ENCODE measurements at places on chromosomes 4 and X.
A peak's percentile ranks its signal among the peaks of the same experiment; 100 is the strongest.

DNA sequence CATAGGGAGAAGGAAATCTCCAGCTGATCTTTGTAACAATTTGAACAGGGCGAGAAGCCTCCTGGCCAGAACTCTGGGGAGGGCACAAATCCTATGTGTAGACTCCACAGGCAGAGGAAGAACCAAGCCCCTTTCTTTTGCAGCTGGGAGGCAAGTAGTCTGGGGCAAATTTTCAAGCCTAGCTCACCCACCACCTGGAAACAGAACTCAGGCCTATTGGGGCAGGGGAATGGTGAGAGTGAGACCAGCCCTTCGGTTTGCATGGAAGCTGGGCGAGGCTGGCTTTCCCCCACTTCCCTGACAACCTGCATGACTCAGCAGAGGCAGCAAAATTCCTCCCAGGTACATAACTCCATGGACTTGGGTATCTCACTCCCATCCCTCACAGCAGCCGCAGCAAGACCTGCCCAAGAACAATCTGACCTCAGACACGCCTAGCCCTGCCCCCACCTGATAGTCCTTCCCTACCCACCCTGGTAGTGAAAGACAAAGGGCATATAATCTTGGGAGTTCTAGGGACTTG lies 138.2 kb downstream of the EMCN start:
- DNase-seq, result no peak

DNA sequence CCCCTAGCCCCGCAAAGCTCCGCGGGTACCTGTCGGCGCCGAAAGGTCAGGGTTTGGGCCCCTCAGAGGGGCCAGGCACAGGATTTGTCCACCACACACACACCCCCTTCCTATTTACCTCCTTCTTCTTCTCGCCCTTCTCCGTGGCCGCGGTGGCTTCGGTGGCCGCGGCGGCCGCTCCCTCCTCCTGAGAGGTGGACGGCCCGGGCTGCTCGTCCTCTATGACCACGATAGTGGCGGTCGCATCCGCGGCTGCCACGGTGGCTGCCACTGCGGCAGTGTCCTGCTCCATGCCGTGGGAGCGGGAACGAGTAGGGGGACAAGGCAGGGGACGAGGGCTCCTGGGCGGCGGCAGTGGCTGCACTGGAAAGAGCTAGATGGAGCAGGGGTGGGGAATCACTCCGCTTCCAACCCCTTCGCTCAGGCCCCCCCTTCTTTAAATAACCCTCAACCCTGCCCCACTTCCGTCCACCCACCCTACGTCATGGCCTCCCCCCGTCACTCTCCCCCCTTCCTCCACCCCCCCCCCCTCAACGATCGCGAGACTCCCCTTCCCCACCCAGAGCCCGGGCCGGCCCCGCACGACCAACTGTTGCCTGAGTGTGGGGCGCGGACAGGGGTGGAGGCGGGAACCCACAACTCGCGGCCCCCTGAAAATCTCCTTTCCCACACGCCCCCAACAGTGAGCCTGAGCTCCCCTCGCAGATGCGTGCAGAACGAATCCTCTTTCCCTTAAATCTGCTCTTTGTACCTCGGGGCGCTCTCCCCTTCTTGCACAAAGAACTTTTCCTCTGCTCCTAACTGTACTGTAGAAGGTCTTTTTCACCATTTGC lies at the start of gene SMARCA1:
Gene SMARCA1 (minus strand): TSS at position 412 of the 833 bp plus-strand sequence. CDS start 120 bp downstream, at position 292.
- peak; percentile 83 for DNase-seq

DNA sequence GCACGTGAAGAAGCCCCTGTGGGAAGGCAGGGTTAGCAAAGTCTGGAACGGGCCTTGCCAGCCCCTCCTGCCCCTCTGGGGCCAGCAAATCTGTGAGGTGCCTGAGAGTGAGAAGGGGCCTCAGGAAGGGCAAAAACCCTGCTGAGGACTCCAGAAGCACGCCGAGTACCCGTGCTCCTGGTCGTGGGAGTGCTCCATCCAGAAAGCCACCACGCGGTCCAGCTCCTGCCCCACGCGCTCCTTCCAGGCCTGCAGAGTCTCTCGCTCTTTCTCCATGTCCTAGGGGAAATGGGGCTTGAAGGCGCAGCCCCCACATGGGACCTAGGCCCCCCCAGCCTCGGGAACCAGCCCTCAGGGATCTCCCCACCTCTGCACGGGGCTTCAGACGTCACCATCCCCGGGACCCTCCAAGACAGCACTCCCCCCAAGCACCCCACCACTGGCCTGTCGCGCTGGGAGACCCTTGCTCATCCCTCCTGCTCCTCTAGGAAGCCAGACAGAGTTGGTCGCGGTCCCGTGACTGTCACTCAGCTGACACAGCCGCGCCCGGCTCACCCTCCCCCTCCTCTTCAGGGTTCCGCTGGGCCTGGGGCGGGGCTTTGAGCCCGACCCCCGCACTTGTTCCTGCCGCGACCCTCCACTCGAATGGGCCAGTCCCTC lies at the start of gene RENBP:
Gene RENBP (minus strand): TSS at position 504 of the 660 bp plus-strand sequence. CDS start 33 bp downstream, at position 471.
- DNase-seq, result no peak

DNA sequence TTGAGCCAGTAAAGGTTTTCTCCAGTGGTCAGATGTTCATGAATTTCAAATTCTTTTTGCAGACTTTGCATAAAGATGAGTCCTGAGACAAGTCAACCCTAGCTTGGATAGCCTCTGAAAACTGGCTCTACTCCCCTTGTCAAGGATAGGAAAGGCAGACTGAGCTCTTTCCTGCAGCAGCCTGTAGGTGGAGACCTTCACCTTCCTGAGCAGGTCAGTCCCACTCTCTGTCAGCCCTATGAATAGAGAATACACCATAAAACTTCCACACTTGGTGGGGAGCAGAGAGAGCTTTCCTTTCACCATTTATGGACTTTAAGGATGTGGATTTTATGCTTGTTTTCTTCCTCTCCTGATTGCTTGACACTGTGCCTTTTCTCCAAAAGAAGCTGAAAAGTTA lies 41.9 kb downstream of the PCDH19 start:
- no peak for DNase-seq

GRCh38 chr4:22501715-22502095 lies 14.2 kb downstream of the ADGRA3 start:
- no peak for DNase-seq

GRCh38 chrX:39327255-39327654 lies 526.0 kb downstream of the MID1IP1 start:
- DNase-seq, result no peak

GRCh38 chrX:152733261-152733975 lies at the start of the genes CSAG1 and MAGEA12:
TSS of gene CSAG1 (minus strand) at chrX:152733721. CDS start at chrX:152732460, 1,261 bp downstream.
TSS of gene MAGEA12 (plus strand) at chrX:152733757. CDS start at chrX:152736162, 2,405 bp downstream.
- no peak for DNase-seq

- DNase-seq, result no peak
These were observed 108.2 kb upstream of the BMPR1B start for GRCh38 chr4:94649381-94650133.

GRCh38 chr4:139555705-139556070 lies 331 bp downstream of the SETD7 start:
- no peak for DNase-seq

DNA sequence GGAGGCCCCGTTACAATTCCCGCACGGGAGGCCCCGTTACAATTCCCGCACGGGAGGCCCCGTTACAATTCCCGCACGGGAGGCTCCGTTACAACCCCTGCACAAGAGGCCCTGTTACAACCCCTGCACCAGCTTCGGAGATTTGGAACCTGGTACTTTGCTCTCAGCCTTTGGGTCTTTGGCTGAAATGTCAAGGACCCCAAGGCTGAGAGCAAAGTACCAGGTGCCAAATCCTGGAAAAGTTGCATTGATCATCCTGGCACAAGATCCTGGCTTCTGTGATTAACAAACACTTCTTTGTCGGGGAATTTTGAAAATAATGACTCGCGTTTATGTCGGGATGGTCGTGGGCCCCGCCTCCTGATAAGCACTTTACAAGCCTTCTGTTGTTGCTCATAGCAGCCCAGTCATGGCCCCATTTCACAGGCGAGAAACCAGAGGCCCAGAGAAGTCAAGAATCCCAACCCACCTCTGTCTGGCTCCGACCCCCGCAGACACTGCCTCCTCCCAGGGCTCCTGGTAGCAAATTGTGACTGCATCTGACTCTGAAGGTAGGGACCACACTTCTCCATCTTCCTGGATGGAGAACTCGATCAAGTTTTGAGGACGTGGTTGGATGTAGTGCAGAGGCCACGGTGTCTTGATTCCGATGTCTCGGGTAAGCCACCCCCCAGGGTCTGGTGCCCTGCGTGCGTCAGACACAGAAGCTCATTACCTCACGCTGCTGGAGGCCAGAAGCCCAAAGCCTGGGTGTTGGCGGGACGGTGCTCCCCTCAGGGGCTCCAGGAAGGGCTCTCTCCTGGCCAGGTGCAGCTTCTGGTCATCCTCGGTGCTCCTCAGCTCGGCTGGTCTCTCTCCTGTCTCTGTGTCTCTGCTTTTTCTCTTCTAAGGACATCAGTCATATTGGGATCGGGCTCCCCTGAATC lies 60.3 kb downstream of the ADRA2C start:
- no peak for DNase-seq

- no peak for DNase-seq
These were observed 1.7 kb downstream of the OCIAD1 start for GRCh38 chr4:48832571-48832970.

DNA sequence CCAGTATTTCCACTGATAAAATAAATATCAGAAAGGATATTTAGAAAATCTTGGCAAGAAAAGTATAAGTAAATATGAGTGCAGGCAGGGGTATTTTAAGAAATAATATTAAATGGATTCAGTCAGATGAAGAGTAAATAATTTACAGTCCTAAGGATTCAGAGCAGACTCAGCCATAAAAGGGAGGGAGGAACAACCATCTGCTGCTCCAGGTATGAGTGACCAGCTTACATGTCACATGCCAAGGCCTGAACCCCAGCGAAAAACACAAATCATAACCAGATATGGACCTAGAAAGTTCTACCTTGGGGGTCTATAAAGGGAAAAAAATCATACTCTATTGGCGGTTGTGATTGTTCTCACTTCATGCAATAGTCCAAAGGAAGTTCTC lies 166.8 kb downstream of the COL4A6 start:
- DNase-seq, result no peak

DNA sequence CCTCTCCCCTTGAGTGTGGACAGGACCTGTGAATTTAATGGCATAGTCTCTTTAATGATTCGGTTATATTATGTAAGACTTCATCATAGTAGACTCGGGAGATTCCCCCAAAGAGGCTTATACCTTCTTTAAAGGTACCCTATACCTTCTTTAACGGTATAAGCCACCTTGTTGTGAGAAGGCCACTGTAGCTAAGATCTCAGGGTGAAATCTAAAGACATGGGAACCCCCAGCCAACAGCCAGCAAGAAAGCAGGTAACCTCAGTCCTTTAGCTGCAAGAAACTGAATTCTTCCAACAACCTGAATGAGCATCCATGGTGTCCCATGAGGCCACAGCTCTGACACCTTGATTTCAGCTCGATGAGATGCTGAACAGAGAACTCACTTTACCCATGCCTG lies 931 bp downstream of the DDX60 start:
- DNase-seq, result no peak

DNA sequence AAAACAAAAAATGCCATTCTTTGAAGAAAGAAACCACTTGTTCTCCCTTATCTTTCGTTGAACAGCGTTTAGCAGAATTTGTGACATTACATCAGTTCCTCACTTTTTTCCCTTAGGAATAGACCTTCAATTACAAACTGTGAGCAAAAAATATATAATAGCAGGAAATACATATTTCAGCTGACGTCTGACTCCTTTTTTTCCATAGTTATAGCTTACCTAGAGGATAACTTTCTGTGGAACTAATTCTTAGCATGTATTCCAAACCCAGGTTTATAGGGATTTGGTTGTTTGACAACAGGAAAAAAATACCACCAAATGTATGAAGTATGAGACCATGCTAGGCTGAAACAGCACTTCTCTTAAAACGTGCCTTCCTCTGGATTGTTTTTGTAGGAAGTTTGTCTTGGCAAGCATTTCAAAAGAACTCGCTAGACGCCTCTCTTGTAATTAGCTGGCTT lies 2.0 kb upstream of the LIMCH1 start:
- peak; percentile 43 for DNase-seq

- DNase-seq, result no peak
These were observed 27.9 kb downstream of the PPARGC1A start for GRCh38 chr4:23861897-23862296.

DNA sequence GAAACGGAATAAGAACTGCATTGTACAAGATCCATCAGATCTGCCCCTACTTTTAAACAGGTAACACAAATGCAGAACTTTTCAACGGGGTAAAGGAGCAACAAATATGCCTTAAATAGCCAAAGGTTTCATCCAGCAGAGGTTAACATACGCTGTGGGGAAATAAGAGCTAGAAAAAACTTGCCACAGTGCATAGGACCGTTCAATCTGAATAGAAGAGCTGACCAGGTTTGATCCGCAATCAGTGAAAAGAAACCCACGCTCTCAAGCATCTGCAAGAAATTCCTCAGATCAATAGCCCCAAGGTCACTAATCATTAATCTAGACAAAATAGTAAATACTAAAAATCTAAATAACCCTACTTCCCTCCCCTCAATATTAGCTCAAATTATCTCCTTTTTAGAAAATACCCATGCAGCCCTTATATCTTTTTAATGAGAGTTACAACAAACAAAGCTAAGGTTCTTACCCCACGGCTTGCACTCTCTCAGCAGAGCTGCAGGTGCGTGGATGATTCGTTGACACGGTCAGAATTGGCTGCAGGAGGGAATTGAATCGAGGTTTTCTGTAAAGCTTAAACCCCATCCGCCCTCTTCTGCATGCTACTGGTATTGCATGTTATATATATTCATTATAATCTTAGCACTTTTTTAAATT lies at the start of gene TLR10:
Gene TLR10 (minus strand): TSS at position 539 of the 657 bp plus-strand sequence. CDS start 7,400 bp downstream, outside the sequence.
- DNase-seq, result peak; percentile 85

GRCh38 chr4:188811121-188811520 lies 671.9 kb downstream of the TRIML1 start:
- no peak for DNase-seq

GRCh38 chrX:13816643-13817627 lies at the start of gene GPM6B:
TSS of gene GPM6B (minus strand) at chrX:13817093. CDS start at chrX:13816904, 189 bp downstream.
- DNase-seq, result peak; percentile 90

- DNase-seq, result no peak
These were observed 160.7 kb downstream of the AASDH start for GRCh38 chr4:56226579-56226978.

GRCh38 chr4:16225863-16226815 lies at the start of gene TAPT1:
TSS of gene TAPT1 (minus strand) at chr4:16226471. CDS start at chr4:16226457, 14 bp downstream.
- DNase-seq, result peak; percentile 87

- no peak for DNase-seq
These were observed 213.5 kb downstream of the GUCY2F start for GRCh38 chrX:109268340-109268739.

- DNase-seq, result no peak
These were observed 111.5 kb downstream of the GNL3L start for GRCh38 chrX:54641530-54641929.

GRCh38 chrX:13364230-13364857 lies 44.5 kb upstream of the ATXN3L start:
- peak; percentile 8 for DNase-seq

DNA sequence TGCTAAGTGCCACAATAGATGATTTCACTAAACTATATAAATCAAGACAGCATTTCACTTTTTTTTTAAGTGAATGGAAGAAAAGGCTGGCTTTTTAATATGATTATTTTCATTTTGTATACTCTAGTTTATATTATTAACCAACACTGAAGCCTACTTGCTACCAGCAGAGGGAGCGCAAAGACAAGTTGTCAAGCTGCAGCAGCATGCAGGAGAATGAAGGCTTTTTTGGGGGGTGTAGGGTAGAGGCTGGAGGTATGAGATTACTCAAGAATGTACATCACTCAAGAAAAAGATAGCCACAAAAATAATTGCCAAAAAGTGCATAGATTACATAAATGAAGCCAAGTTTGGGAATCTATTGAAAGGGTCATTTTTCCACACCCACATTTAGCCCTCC lies 519.5 kb downstream of the FGF13 start:
- DNase-seq, result peak; percentile 78

GRCh38 chr4:74968456-74969164 lies 35.7 kb downstream of the PARM1 start:
- DNase-seq, result no peak

Data from brain (organoid and tissue), 16 donors.